ENCODE measurements at places on chromosomes 3 and 15.

- DNase-seq = no peak
Measured at GRCh38 chr3:67691926-67692325, 37.5 kb upstream of the SUCLG2 start.

DNA sequence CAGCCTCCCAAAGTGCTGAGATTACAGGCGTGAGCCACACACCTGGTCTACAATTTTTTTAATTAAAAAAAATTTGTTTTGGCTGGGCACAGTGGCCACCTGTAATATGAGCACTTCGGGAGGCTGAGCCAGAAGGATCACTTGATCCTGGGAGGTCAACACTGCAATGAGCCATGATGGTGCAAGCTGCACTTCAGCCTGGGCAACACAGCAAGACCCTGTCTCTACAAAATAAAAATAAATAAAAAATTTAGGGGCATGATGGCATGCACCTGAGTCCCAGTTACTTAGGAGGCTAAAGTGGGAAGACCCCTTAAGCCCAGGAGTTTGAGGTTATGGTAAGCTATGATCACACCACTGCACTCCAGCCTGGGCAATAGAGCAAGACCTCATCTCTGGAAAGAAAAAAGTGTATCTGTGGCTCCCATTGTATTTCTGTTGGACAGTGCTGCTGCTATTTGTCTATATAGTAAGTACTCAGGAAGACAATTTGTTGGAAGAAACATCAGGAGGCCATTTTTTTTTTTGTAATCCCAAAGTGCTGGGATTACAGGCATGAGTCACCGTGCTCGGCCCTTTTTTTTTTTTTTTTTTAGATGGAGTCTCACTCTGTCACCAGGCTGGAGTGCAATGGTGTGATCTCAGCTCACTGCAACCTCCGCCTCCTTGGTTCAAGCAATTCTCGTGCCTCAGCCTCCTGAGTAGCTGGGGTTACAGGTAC is 27.5 kb upstream of the SH3BP5 start:
- DNase-seq = no peak

GRCh38 chr3:101325393-101326134 is 5.2 kb upstream of the IMPG2 start:
- no peak for DNase-seq

DNA sequence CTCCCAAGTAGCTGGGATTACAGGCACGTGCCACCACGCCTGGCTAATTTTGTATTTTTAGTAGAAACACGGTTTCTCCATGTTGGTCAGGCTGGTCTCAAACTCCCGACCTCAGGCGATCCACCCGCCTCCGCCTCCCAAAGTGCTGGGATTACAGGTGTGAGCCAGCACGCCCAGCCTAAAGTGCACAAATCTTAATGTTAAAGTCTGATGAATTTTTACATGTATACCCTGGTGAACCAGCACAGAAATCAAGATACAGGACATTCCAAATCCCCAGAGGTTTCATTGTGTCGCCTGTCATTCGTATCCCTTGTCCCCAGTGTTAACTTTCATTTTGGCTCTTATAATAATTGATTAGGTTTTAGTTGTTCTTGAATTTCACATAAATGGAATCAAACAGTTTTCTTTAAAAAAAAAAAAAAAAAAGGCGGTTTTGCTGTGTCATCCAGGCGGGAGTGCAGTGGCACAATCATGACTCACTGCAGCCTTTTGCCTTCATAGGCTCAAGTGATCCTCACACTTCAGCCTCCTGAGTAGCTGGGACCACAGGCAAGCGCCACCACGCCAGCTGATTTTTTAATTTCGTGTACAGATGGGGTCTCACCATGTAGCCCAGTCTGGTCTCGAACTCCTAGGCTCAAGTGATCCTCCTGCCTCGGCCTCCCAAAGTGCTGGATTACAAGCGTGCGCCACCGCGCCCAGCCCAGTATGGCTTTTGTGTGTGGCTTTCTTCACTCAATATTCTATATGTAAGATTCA is 1.5 kb upstream of the TM4SF19 start:
- DNase-seq = no peak

GRCh38 chr3:162555761-162556160 is 1059.2 kb downstream of the OTOL1 start:
- DNase-seq = no peak

GRCh38 chr3:10380906-10381305 is 60.0 kb upstream of the SEC13 start:
- DNase-seq = no peak

DNA sequence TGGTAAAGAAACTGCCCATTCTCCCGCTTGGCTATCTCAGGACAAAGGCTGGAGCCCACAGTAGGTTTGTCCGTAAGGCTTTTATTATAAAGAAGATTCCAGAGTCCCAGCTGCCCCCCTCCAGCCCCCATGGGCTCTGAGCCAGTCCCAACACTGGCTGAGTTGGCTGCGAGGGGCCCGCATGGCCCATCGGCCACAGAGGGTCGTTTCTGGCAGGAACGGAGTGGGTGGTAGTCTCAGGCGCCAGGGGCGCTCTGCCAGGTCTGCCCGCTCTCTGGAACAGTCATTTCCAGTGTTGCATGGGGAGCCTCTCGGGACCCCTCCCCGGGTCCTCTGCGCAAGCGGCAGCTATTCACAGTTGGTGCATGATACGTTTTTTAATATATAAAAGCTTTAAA is 12.2 kb downstream of the H1-8 start:
- DNase-seq = no peak

DNA sequence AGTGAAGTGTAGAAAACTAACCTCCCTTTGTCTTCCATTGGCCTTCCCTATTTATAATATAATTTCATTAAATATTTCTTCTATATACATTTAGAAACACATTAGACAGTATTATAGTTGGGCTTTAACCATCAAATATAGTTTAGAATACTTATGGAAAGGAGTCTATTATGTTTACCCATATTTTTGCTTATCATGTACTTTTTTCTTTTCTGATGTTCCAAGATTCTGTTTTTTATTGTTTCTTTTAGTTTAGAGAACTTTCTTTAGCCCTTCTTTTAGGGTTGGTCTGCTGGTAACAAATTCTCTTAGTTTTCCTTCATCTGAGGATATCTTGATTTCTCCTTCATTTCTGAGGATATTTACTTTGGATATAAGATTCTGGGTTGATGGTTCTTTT is 23.7 kb downstream of the SH3GL3 start:
- no peak for DNase-seq

GRCh38 chr3:31957106-31957505 is 24.0 kb downstream of the OSBPL10 start:
- no peak for DNase-seq

DNA sequence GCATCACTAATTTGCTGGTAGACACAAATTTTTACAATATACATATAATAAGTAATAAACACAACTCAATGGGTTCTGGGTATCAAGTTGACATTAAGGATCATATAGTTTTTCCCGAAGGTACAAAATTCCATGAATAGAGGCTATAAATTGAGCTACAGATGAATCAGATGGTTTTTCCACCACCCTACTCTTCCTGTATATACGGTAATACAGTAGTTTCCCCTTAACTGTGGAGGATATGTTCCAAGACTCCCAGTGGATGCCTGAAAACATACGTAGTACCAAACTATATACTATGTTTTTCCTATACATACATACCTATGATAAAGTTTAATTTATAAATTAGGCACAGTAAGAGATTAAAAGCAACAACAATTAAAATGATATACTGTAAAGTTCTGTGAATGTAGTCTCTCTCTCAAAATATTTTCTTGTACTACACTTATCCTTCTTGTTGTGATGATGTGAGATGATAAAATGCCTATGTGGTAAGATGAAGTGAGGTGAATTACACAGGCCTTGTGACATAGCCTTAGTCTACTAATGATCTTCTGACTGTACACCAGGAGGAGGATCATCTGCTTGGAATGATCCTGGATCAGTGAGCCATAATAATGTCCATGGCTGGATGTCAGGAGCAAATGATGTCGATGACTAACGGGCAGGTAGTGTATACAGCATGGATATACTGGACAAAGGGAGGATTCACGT is 116.7 kb downstream of the NR1I2 start:
- DNase-seq = no peak

GRCh38 chr15:29259233-29259632 is 10.4 kb downstream of the NSMCE3 start:
- DNase-seq = no peak

DNA sequence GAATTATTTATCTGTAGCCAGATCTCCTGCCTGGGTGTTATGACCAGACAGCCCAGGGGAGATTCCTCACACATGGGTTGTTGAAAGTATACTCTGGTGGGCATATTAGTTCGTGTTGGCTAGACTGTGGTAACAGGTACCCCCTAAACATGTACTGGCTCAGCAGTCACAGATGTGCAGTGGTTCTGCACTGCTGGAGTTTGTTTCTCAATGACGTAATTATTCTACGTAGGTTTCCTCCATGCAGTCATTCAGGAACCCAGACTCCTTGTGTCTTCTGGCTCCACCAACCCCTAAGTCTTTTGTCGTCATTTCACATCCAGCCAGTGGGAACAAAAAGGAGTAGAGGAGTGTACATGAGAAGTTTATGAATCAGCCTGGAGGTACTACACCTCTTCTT is 16.2 kb downstream of the LSM3 start:
- DNase-seq = no peak

DNA sequence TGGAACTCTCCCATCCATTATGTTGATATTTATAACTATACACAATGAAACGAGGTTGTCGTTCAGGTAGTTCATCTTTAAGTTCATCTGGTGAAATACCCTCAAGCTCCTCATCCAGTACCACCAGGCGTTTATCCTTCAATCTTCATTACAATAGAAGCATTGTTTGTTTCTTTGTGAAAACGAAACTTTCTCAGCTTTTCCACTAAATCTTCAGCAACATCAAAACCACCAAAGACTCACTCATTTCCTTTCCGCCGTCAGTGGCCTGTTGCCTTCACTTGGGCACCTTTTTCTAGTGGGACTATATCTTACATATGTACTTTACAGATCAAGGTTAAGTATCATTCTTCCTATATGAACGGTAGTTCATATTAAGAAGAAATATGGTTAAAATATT is 44.1 kb upstream of the TFG start:
- no peak for DNase-seq

DNA sequence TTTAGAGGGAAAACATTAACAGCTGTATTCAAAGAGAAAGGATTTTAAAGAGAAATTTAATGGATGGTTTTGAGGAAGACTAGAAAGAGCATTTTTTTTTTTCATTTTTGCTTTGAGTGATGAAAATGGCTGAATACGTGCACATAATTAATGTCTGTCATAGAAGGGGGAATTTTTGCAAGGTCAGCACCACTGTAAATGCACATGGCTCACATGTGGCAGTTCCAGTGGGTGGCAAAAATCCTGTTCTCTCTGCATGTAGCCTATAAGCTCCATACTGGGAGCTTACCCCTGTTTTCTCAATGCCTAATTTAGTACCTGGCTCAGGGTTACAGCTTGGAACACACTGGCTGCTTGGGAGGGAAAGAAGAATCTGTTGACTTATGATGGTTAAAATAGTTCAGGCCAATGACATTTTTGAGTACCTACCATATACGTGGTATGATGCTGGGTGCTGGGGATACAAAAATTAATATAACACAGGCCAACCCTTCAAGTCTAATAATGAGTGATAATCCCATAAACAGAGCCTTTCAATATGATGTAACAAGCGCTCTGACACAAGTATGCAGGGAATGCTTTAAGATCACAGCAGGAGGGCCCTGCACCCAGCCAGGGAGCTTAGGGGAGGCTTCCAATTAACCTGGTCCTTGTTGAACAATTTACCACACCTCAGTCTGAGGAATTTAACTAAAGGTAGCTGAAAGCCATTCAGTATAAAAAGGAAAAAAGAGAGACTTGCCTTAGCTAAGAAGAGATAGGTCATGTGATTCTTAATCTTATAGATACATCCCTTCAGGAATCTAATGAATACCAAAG is 33.0 kb downstream of the HSPBAP1 start:
- DNase-seq = no peak

- DNase-seq = no peak
Measured at GRCh38 chr15:79311901-79312553, 1.1 kb downstream of the TMED3 start.

GRCh38 chr3:178385280-178385952 is 150.8 kb upstream of the KCNMB2 start:
- DNase-seq = peak; percentile 34

- no peak for DNase-seq
Measured at GRCh38 chr3:85162905-85163304, 204.1 kb downstream of the CADM2 start.

- DNase-seq = peak; percentile 55
Measured at GRCh38 chr3:32436816-32437189, 45.1 kb downstream of the CMTM7 start.

DNA sequence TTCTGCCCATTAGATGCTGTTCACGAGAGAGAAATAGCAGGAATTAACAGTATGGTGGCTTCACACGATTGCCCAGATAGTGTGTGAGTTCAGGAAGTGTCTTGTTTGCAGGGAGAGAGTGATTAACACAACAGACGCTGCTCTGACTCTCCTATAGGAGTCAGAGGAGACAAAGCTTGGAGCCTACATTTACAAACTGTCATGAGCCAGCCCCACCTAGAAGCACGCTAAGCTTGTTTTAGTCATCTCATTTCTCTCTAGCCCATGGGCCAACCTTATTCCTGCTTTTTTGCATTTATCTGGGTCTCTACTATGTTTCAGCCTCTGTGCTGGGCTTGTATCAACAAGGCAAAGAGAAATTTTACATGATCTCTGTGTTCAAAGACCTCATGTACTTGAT is 128.3 kb upstream of the BFSP2 start:
- no peak for DNase-seq

DNA sequence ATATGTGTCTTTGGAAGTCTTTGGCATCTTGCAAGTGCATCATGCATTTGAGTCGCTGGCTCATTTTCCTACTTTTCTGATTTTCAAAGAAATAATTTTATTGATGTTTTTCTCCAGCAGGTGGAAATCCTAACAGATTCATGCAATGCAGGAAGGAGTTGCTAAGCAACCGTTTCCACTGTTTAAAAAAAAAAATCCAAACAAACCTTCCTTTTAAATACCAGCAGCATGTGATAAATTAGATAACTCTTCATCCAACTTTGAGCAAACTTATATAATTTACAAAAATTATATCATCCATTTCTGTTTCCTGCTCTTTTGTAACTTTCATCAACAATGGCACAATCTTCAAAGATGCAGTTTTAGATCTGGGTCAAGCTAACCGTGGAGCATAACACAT is 364.1 kb downstream of the MFSD1 start:
- no peak for DNase-seq

DNA sequence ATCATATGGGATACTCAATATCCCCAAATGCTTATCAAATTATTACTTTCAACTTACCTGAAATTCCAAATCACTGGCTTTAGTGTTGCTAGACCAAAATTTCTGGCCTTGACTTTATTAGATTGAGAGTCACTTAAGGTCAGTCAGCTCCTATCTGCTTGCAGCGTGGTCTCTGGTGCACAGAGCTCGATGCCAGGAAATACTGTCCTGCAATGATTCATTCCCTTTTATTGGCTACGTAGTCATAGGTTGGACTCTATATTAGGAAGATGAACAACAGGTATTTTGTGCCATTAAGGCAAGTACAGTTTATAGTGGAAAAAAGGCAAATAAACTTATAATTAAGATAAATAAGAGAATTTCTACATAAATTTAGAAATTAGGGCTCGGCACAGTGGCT is 378.6 kb upstream of the MCTP2 start:
- DNase-seq = no peak

Data from B cell (primary cell).